Lung (tissue), 17 donors: ENCODE measurements at places on chromosomes 7 and 10. TPM values are rescaled to one million over a fixed set of nuclear protein-coding genes. Genes with fewer than 3 reads are reported as not detected.

Gene NFE2L3
- total RNA-seq: 4.9 TPM

DNA sequence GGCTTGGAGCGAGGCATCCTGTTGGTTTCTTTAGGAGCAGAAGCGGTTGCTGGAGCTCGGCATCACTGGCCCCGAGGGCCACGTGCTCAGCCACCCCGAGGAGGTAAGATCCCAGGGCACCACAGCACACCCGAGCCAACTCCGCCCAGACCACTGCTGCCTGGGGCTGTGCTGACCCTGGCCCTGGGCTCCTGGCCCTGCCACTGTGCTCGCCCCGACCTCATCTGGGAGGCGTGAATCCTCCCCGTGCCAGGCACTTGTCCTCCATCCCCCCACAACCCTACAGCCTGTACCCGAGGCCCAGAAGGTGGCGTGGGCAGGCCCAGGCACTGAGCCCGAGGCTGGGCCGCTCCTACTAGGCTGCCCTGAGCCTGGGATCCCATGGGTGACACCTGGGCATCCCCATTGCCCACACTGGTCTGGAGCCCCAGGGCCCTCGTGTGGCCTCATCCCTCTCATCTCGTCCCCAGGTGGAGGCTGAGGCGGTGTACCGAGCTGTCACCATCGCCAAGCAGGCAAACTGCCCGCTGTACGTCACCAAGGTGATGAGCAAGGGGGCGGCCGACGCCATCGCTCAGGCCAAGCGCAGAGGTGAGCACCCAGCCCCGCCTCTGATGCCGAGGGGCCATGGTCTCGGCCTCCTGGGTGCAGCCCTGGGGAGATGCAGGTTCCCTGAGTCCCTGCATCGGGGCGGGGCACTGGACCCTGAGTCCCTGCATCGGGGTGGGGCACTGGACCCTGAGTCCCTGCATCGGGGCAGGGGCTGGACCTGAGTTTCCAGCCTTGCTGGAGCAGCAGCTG lies 11.8 kb downstream of the DPYSL4 start:
- DNase-seq: no peak

- peak; percentile 79 for DNase-seq
Observed at GRCh38 chr7:73718905-73719805, at the start of gene STX1A. Gene STX1A (minus strand): TSS chr7:73719669. CDS start chr7:73719631, 38 bp downstream.

- no peak for DNase-seq
Observed at GRCh38 chr7:157713591-157713990, 376.8 kb downstream of the DNAJB6 start.

DNA sequence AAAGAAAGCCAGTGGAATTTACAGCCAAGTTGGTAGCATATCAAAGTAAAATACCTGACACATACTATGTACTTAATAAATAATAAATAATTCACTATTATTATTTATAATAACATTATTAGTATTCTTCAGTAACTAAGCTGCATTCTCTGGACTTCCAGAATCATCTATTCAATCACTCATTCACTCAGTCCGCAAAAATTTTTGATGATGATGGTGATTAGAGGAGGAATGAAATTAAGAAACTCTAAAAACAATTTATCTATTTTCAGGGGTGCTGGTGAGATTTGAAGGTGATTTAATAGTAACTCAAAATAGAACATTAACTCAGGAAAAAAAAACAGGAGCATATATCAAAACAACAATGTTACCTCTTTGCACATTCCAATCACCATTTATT lies 3.2 kb upstream of the LIPN start:
- DNase-seq: no peak

Gene SPDYE8
- 0.11 TPM for total RNA-seq

DNA sequence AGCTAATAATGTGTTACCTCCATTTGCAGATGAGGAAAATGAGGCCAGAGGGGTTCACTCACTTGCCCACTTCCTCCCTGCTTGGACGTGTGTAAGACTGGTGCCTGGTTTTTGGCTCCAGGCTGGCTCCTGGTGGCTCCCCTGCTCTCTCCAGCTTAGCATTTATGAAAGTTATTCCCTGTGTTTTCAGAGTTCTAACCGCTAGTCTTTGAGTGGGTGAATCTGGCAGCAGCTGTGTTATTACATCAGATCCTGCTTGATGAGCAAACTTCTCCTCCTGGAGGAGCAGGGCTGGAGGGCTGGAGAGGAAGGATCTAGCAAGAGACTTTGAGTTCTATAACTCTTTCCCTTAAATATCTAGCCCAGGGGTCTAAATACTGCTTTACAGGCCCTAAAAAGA lies 80.9 kb upstream of the AGBL3 start:
- peak; percentile 88 for DNase-seq

DNA sequence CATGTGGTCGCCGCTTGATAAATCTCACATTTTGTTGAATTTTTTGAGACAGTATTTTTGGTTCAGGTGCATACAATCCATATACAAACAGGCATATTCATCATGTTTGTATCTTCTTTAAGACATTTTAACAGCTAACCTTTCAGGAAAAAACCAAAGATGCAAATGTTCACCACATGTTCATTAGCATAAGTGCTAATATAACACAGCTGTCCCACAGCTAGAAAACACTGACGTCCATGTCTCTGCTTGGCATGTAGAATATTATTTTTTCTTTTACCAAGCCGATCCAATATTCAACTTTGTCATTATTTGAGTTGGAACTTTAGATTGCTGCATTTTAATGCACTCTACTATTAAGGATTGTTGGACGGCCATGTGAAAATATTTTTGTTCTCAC lies 31.2 kb downstream of the BMPER start:
- no peak for DNase-seq

DNA sequence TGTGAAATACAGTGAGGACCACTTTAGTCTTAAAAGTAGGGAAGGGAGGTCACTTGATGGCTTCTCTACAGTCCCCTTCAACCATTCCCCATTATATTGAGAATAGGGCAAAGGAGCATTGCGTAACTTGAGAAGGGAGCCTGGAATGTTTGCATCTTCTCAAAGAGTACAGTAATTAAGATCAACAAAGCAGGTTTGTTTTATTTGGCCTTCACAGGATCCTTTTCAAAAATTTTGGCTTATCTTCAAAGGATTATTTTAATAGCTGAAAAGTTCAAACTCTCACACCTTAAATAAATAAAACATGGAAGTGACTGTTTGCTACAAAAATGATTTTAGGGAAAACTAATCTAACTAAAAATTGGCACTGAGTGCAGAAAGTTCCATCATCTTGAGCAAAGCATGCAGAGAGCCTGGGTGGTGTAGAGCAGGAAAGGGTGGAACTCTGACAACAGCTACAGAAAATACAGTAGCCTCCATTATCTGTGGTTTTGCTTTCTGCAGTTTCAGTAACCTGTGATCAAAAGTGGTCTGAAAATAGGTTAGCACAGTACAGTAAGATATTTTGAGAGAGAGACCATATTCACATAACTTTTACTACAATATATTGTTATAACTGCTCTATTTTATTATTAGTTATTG lies 214.0 kb downstream of the MDFIC start:
- DNase-seq: peak; percentile 50

- DNase-seq: peak; percentile 86
Observed at GRCh38 chr10:70052462-70053217, at the start of gene MACROH2A2. Gene MACROH2A2 (plus strand): TSS chr10:70052846. CDS start chr10:70075659, 22,813 bp downstream.

- no peak for DNase-seq
Observed at GRCh38 chr7:82209179-82209747, 234.3 kb downstream of the CACNA2D1 start.

Gene RFC2
- 14.5 TPM for total RNA-seq

GRCh38 chr10:70843333-70843732 lies 27.6 kb downstream of the SGPL1 start:
- DNase-seq: no peak

Gene CALCR
- total RNA-seq: 0.20 TPM

GRCh38 chr7:115789901-115790300 lies 240.7 kb downstream of the TFEC start:
- no peak for DNase-seq

Gene AMZ1
- 0.65 TPM for total RNA-seq

GRCh38 chr10:31769564-31769963 lies 159.1 kb downstream of the ARHGAP12 start:
- no peak for DNase-seq

GRCh38 chr7:6558837-6559236 lies 7.6 kb upstream of the GRID2IP start:
- DNase-seq: peak; percentile 28

Gene NANOS1
- total RNA-seq: 0.91 TPM

Gene WDR86
- 2.9 TPM for total RNA-seq

DNA sequence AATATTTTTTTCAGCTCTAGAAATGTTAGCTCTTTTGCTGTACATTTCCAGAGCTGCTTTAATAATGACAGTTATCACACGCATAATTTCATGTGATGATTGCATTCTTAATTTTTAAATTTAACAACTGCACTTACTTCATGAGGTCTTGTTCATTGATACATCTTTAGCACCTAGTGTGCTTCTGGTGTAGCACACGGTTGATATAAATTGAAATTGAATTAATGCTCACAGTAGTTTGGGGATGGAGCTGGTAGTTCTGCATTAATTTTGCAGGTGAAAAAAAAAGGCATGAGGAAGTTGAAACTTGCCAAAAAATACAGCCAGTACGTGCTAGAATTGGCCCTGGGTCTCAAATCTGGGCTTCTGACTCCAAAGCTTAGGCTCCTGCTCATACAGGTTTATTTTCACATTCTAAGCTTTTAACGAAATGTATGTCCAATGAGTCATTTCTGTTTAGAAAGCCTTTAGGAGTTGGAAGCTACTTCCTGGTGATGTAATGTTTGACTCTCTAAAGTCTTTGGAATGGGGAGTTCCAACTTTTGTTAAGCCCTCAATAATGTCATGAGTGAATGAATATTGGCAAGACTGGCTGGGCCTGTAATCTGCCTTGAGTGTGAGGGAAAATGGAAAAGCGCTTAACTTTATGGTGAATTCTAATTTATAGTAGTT lies 62.5 kb downstream of the DAGLB start:
- peak; percentile 70 for DNase-seq

Gene ZNF783
- 16.3 TPM for total RNA-seq

- peak; percentile 68 for DNase-seq
Observed at GRCh38 chr7:2065528-2065927, 167.2 kb downstream of the MAD1L1 start.

- DNase-seq: no peak
Observed at GRCh38 chr10:93383562-93383981, 98.6 kb downstream of the MYOF start.

- DNase-seq: no peak
Observed at GRCh38 chr10:91126471-91126870, 94.0 kb upstream of the PCGF5 start.

DNA sequence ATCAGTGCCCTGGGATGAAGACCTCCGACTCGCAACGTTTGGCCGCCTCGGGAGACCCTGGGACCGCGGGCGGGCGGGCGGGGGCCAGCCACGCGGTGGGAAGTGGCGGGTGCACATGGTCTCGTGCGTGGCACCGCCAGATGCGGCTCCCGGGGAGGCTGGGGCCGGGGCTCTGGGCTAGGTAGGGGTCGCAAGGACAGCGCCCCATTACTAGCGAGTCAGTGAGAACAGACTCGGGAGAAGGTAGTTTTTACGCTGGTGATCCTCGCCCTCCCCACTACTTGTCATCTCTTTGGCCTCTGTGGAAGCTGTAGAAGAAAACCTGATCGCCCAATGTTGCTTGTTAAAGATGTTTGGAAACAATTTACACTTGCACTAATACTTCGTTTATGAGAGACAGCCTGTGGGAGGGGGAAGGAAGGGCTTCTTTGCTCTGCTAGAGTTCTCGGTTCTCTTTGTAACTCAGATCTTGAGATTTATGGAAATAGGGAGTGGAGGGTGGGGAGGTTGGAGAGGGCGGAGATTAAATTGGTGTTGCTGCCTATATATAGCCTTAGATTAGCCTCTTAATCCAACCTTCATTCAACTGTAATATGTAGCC lies 591 bp downstream of the BZW2 start:
- DNase-seq: no peak

Gene ZFYVE27
- 33.9 TPM for total RNA-seq

DNA sequence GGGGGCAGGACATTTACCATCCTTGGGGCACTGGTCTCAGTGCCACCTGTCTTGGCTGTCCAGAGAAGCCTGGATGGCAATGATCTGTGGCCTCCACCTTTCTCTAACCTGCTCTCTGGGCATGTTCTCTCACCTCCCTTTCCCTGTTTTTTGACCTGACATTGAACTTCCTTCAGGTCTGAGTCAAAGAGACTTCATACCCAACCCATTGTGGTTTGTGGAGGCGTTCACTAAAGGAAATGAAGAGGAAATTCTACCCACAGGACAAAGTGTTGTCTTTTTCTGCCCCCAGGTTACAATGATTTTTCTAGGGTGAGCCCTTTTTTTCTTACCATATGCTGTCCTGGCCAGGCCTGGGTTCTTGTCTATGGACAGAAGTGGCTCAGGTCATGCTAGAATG lies 76.6 kb downstream of the CYP26A1 start:
- no peak for DNase-seq

GRCh38 chr7:136074843-136075242 lies 97.7 kb upstream of the MTPN start:
- DNase-seq: no peak

Gene PTPN20
- 2.5 TPM for total RNA-seq

Gene GATA3
- total RNA-seq: 3.4 TPM

- peak; percentile 97 for DNase-seq
Observed at GRCh38 chr7:102044984-102045673, 227.7 kb downstream of the CUX1 start.

DNA sequence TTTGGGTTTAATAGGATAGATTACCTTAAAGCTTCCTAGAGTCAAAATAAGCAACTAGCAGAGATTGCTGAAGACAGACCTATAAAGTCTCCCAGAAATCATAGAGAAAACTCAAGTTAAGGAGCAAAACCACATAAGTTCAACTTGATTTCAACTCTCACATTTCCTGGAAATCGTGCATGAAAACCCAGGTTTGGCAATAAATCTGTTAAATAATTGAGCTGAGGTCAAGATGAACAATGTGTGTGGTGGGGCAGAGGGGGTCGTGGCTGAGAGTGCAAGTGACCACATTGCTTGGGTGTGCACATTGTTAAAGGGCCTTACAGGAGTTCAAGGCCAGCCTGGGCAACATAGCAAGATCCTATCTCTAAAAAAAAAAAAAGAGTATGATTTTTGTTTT lies 636.5 kb downstream of the GALNT17 start:
- no peak for DNase-seq

GRCh38 chr10:1733720-1734119 lies 3.6 kb downstream of the ADARB2 start:
- DNase-seq: no peak

DNA sequence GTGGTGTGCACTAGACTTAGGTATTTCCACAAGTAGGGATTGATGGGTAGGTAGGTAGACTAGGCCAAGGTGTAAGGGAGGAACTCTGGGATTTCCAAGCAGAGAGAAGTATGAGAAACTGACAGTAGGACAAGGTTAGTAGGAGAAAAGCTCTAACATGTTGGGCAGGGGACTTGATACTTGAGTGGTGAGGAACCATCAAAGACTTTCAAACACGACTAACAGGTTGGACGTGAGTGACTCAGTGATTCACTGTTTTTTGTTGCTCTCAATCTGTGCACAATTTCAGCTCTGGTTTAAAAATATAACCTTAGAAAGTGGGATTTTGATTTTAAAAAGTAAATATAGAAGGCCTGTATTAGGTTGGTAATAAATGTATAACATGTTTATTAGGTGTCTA lies 44.4 kb downstream of the KLHDC10 start:
- no peak for DNase-seq
